Esophagus squamous epithelium (tissue), 5 donors: ENCODE measurements at places on chromosomes 7 and 10.

DNA sequence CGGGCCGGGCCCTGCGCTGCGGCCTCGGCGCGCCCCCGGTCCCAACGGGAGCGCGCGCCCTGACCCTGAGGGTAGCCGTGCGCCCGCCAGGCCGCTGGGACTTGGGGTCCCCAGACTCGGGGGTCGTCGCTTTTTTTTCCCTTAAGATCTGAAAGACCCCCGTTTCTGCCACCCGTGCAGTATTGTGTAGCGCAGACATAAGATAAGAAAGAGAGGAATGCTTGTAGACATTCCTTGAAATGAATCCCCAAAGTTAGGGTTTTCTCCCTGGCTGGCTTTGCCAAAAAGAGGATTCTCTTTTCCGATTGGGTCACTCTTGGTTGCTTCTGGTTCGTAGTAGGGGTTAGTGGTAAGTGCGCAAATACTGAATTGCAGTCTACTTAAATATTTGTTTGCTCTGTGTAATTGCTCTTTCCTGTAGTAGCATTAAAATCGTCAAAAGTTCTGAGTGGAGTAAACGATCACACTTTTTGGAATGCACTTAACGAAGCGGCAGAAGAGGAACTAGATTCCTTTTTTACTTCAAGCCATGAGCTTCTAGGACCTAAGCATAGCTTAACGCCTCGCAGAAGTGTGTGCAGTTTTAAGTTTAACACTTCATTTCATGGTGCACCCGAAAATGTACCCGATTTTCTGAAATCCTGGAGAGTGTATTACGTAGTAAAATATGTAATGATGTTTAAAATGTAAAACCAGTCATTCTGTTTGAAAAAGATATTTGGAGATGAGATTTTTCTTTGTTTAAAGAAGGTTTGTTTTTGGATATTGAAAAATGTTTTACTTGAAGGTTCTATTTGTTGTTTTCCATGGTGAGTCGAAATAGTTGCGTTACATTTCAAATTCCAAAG is 1.3 kb downstream of the CUL1 start:
- no peak for DNase-seq

- DNase-seq, result no peak
These were observed 240.9 kb upstream of the KAT6B start for GRCh38 chr10:74585231-74586087.

DNA sequence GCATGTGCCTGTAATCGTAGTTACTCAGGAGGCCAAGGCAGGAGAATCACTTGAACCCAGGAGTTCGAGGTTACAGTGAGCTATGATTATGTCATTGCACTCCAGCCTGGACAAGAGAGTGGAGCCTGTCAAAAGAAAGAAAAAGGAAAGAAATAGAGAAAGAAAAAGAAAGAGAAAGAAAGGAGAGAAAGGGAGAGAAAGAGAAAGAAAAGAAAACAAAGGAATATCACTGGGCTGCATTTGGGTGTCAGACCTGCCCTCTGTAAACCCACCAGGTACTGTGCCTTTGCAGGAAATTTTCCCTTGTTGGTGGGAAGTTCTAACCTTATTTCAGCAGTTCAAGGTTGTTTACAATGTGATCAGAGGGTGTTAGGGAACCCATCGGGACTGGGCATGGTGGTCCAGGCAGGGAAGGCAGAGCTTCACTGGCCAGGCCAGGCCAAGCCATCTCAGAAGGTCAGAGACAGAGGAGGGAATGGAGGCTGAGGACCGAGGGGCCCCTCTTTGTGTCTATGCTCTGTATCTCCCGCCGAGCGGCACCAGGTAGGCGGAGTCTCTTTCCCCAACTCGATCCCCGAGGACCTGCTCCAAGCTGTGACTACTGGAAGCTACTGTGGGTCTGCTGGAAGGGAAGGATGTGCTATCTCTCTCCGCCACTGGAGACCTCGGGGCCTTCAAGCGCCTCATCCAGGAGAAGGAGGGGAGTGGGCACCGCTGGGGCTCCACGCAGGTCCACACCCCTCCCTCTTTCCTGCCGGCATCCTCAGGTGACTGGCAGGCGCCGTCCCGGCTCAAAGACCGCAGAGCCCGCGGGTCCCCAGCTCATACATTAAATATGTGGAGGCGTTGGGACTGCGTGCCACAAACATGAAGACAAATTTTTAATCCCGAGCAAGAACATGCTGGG is 15.2 kb upstream of the KAZALD1 start:
- DNase-seq, result no peak

DNA sequence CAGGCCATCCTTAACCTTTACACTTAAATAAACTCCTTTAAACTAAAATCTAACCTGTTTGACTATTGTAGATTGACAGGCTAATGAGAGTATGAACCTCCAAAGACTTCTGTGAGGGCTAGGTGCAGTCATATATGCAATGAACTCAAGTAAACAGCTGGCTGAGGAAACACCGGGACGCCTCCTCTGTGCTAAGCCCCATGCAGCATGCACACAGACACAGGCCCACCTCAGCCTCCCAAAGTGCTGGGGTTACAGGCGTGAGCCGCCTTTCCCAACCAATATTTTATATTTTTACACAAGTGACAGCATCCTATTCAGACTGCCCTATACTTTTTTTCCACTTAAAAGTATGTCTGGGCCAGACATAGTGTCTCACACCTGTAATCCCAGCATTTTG is 1.5 kb upstream of the FXYD4 start:
- DNase-seq, result no peak

GRCh38 chr7:4302203-4302905 is 379.7 kb upstream of the FOXK1 start:
- no peak for DNase-seq

DNA sequence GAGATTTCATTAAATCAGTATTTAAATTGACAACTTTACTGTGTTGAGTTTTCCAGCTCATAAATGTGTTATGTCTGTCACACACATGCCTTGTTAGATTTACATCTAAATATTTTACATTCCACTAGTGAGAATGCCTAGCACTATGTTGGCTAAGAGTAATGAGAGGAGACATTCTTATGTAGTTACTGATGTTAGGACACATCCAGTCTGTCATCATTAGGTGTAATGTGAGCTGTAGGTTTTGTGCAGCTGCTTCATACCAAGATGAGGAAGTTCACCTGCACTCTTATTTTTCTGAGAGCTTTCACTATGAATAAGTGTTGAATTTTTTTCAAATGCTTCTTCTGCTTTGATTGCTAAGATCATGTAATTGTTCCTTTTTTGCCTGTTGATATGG is 218.0 kb upstream of the IGFBP3 start:
- DNase-seq, result no peak

DNA sequence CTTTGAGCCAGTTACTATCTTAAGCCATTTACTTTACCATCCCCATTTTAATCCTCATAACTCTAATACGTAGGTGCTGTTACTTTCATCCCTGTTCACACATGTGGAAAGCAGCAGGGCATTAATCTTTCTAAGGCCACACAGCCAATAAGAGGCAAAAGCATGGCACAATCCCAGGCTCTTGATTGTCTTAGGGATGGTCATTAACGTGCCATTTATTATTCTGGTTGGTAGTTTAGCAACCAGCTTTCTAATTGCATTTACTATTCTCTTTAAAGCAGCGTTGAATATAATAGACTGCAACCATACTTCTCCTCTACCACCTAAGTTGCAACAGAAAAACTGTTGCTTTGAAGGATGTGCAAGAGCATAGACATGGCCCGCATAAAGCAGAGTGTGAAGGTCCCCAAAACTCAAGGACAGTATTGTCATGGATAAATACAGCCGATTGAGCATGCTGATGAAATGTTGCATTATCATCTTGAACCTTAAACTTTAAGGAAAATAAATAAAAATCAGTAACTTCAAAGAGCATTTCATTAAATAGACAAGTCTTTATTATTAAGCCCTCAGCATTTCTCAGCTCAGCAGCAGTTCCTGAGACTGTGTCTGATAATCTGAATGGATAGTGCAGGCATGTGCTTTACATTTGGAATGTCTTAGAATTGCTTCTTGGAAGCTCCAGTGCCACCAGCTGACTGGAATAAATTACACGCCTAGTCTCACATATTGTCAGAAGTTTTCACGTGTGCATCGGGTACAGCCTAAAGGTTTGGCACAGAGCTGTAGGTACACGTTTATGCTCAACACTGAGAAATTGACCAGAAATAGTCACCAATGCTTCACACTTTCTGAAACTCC is 467.1 kb downstream of the SDK1 start:
- no peak for DNase-seq

- DNase-seq, result no peak
These were observed 353.8 kb downstream of the GPR37 start for GRCh38 chr7:124411796-124412195.

- no peak for DNase-seq
These were observed 36.6 kb downstream of the KCNH2 start for GRCh38 chr7:150941351-150942000.

- no peak for DNase-seq
These were observed 87.3 kb downstream of the SEMA3A start for GRCh38 chr7:84107259-84107658.

DNA sequence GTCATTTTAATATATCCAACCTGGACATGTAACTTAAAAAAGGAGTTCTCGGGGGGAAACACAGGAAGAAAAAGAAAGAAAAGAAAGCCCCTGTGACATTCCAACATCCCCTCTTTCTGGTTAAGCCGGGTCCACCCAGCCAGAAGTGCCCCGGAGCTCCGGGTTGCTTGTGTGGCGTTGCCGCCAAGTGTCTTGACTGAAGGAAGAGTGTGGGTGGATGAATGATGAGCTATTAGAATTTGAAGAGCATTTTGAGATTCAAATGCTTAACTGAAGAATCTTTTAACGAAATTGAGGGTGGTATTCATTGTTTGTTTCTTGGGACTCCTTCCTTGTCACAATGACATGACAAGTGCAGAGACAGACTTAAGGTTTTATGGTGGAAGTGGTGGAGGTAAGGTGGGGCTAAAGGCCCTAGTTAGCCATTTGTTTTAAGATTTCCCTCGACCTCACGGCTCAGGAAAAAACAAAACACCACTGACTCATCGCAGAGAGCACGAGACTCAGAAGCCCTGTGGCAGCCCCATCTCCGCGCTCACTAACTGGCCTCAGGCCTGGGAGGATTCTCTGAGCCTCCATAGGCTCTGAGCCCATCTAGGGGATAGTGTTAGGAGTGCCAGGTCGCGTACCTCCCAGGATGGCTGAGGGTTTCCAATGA is 1.8 kb upstream of the GLI3 start:
- DNase-seq, result no peak

GRCh38 chr7:154372011-154372601 is 319.9 kb downstream of the DPP6 start:
- DNase-seq, result no peak

DNA sequence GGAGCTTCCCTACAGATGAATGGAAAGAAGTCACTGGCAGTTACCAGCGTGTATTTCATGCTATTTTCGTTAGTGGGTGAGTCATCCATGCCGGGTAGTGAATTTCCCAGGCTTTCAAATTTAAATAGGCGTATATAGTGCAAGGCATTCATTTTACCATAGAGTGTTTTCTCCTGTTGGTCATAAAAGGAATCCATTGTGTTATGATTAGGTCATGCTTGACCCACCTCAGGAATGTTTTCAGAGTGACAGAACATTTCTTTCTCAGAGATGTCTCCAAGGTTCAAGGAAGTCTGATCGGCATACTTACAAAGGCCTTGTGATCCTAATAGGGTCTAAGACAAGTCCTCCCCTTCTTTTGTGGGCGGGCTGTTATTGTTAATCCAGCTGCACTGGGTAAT is 110.7 kb downstream of the AKR1D1 start:
- DNase-seq, result no peak

DNA sequence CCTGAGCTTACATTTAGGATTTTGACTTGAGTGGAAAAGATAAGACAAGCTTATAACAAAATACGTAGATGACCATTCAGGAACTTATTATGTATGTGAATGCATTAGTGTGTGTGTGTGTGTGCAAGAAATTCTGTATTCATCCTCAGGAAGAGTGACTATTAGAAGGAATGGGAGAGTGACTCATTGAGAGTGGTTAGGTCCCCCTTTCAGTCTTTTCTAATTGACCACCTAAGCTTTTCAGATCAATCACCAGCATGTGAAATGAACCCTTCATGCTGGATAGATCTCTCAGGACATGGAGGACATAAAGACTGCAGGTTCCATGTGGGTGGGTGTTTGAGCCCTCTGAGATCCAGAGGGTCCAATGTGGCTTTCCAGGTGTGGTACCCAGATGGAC is 153.5 kb downstream of the MBL2 start:
- DNase-seq, result no peak

DNA sequence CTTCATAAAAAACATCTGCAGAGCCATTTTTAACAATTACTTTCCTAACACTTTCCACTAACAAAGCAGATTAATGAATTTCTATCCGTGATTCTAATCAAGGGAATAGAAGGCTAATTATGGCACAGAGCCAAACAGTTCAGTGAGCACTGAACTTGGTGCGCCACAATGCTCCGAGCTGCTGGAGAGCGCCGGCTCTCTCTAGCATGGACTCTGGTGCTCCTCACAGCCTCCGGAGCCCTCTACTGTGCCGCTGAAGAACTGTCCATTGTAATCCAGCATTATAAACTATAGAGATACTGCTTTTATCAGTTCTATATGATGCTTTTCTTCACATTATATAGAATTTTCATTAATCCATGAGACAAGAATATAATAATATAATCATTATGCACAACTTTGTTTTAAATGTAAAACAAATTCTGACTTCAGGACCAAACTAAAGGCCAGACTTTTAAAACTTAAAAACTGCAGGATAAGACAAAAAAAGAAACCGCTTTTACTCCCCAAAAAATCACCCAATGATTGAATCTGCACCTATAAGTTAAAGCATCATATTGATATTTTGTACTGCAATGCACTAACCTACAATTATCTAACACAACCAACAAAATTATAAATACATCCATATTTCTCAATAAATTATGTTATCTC is 123.6 kb downstream of the RNF32 start:
- DNase-seq, result no peak

GRCh38 chr7:142739923-142740492 is 9.3 kb upstream of the PRSS1 start:
- DNase-seq, result no peak

- no peak for DNase-seq
These were observed 376.4 kb downstream of the TCERG1L start for GRCh38 chr10:130935128-130935439.

DNA sequence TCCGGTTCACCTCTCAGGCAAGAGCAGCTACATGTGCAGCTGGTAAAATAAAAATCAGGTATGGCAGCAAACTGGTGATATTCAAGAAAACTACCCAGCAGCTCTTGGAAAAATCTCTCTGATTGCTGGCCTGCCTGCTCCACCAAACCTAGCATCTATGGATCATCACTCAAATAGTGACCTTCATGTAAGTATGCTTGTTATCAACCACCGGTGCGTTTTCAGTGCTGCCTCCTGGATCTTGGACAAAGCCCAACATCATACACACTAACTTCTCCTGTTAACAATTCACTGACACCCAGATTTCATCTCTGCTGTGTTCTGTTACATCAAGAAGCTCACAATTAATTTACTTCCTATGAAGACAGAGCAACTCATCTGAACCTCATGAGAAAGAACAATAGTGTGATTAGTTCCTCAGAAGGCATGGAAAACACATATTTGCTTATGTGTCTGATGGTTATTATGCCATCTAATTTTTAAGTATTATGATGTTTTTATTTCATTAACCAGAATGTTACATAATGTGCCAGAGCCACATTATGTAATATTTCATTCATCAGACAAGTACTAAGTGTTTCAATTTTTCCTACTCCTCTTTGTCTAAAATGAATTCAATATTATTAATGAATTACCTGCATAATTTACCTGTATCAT is 8.8 kb downstream of the CDK6 start:
- DNase-seq, result no peak
